ENCODE measurements at places on chromosomes 11 and 22.

- DNase-seq: no peak
Measured at GRCh38 chr11:123509737-123510578, 79.9 kb downstream of the GRAMD1B start.

GRCh38 chr11:96412761-96413381 is 23.1 kb downstream of the JRKL start:
- DNase-seq: no peak

DNA sequence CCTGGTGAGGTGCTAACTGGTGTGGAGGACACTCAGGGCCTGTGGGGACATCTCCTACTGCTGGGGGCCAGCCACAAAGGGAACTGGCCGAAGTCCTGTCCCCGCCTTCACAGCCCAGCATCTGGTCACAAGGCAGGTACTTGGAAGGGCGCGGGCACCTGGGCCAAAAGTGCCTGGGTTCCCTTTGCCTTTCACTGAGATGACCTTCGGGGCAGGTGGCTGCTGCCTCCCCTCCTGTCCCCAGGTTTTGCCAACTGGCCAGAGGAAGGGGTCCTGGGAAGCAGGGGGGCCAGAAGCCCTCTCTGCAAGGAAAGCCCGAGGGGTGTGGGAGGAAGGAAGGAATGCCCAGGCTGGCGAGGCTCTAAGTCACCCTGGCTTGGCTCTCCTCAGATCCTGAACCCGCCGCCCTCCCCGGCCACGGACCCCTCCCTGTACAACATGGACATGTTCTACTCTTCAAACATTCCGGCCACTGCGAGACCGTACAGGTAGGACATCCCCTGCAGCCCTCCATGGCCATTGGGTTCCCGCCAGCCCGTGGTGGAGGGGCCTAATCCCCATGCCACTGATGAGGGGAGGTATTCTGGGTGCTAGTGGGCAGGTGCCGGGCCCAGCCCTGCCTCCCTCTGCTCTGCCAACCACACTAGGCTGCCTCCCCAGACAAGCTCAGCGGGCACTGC is 14.4 kb upstream of the PPP6R3 start:
- DNase-seq: no peak

- DNase-seq: no peak
Measured at GRCh38 chr11:46984987-46985386, 48.4 kb downstream of the CSTPP1 start.

GRCh38 chr11:83070044-83070701 is 1.5 kb downstream of the RAB30 start:
- DNase-seq: no peak

GRCh38 chr22:24331468-24332440 is 61.1 kb downstream of the SPECC1L start:
- DNase-seq: no peak

GRCh38 chr11:115691030-115691429 is 186.8 kb upstream of the CADM1 start:
- DNase-seq: no peak

- DNase-seq: no peak
Measured at GRCh38 chr11:1834062-1834610, 654 bp upstream of the SYT8 start.

DNA sequence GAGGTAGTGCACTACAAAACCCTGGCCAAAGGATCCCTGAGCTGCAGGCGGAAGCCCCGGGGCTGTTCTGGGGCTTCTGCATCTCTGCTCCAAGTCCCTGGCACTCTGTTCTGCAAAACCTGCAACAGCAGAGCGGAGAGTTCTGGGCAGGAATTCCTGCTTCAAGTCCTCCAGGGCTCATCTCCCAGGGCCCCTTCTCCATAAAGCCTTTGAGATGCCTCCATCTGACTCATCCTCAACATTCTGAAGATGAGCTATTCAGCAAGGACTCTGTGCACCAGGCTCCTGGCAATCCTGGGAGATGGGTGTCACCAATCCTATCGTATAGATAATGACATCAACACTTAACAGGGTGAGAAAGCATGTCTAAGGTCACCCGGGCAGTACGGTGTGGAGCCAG is 19.3 kb downstream of the SYN3 start:
- no peak for DNase-seq

DNA sequence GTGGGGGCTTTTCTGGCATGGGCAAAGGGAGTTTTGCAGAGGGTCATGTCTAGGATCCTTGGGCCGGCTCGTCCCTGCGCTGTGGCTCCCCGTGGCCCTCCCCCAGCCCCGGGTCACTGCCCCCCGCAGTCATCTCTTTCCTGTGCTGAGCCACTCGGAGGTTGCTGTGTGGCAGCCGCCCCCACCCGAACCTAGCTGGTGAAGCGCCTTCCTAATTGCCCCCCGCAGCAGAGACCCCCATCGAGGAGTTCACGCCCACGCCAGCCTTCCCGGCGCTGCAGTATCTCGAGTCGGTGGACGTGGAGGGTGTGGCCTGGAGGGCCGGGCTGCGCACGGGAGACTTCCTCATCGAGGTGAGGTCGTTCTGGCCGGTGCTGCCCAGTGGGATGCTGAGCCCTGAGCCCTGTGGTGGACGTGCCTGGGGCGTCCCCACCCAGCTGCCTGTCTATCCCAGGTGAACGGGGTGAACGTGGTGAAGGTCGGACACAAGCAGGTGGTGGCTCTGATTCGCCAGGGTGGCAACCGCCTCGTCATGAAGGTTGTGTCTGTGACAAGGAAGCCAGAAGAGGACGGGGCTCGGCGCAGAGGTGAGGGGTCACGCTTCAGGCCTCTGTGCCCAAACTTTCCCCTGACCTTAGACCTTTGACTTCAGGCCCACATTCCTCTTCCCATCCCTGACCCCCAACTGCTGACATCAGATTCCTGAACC is 32.0 kb downstream of the SHANK3 start:
- no peak for DNase-seq

GRCh38 chr11:18669711-18670110 is 28.9 kb upstream of the TMEM86A start:
- DNase-seq: no peak

DNA sequence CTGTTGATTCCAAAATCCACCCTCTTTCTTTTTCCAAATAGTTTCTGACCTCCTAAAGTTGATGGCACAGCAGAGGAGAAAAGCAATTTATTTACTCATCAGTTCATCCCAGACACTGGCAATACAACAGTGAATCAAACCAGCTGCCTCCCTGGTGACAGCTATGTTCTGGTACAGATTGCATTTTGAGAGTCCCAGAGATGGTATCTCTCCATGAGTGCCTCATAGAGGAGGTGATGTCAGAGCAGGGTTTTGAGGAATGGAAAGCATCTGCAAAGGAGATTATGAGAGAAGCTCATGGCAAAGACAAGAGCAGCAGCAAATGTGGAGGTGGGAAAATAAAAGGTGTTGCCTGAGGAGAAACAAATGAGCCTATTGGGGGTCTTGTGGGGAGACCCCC is 377.2 kb downstream of the MN1 start:
- no peak for DNase-seq

- no peak for DNase-seq
Measured at GRCh38 chr11:98740321-98740720, 280.4 kb upstream of the CNTN5 start.

- no peak for DNase-seq
Measured at GRCh38 chr22:18029686-18030267, 5.4 kb upstream of the MICAL3 start.

All from activated CD4-positive, alpha-beta T cell treated with anti-CD3 and anti-CD28 coated beads, Interleukin-2, amount 10 ng/mL, durations not matched to agents 7 days and 5 days (primary cell).